ENCODE measurements at places on chromosomes 4 and X.

GRCh38 chrX:140521393-140521792, 16.5 kb upstream of the SOX3 start:
- DNase-seq: no peak

- DNase-seq: no peak
Measured at GRCh38 chr4:172018358-172018757, 205.2 kb downstream of the GALNTL6 start.

- DNase-seq: no peak
Measured at GRCh38 chrX:82127228-82128123, 925.6 kb downstream of the SH3BGRL start.

DNA sequence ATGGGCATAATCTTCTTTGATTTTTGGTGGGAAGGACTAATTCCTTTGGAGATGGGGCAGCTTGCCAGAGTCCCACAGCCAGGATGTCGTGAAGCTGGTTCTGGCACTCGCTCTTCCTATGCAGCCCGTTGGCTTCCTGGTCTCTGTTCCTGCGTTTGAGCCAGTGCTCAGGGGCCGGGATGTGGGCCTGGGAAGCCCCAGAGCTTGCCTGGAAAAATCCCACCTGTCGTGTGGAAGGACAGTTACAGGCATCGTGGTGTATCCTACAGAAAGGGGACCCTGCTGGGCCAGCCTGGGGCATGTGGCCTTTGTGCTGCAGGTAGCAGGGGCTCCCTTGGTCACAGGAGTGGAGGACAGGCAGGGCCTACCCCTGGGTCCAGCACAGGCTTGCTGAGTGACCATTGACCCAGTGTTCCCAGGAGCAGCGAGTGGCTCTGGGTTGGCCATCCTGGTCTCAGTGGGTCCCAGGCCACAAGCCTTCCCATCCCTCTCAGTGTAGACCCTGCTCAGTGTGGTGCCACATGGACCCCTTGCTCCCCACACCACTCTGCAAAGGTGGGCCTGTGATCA, 50.2 kb downstream of the ADRA2C start:
- no peak for DNase-seq

GRCh38 chr4:80529026-80529425, 193.5 kb downstream of the CFAP299 start:
- no peak for DNase-seq
